ENCODE measurements at places on chromosomes 11 and 22.

- peak; percentile 82 for DNase-seq
Observed at GRCh38 chr11:64000026-64000739, 13.9 kb downstream of the OTUB1 start.

DNA sequence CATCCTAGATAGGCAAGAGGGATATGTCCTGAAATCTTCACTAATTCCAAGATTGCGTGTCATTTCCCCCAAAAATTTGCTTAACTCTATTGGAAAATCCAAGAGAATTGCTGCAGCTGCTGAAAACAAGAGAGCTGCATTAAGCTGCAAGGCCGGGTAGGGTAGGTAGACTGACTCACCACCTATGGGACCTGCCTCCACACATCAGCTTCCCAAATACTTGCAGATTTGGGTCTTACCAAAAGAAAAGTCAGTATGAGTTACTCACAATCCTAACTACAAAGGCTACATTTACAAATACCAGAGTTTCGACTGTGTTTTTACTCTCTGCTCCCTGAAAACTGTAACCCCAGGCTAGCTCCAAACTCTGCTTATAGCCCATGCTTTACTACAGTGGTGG lies 142.5 kb upstream of the TEAD1 start:
- no peak for DNase-seq

DNA sequence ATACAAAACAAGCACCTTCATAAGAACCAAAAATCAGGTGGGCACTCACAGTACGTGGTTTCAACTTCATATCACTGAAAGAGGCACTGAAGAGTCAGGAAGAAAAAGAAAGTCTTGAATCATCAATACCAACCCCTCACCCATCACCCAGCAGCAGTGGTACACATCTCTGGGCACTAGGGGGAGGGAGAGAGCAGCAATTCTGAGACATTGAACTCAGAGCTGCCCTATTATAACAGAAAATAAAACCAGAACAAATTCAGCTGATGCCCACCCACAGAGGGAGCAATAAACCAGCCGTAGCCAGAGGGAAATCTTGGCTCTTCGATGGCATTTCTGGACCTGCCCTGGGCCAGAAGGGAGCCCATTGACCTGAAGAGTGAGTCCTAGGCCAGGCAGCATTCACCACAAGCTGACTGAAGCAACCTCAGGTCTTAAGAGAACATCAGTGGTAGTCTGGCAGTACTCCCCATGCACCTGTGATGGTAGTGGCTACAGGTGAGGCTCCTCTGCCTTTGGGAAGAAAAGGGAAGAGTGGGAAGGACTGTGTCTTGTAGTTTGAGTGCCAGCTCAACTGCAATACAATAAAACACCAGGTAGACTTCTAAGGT lies 42.2 kb upstream of the FAM181B start:
- peak; percentile 43 for DNase-seq

GRCh38 chr11:114168691-114169090 lies 109.2 kb downstream of the ZBTB16 start:
- DNase-seq, result no peak

GRCh38 chr11:72369743-72370142 lies 64.6 kb downstream of the CLPB start:
- no peak for DNase-seq

Data from stimulated activated CD4-positive, alpha-beta T cell treated with anti-CD3 and anti-CD28 coated beads, Interleukin-15, amount 100 ng/mL, for 24 hours (primary cell).